Stimulated activated naive B cell treated with anti-CD40 and anti-IgM and Interleukin-4, amounts not matched to agents 10 μg/mL and 1 μg/mL and 100 μg/mL, for 72 hours (primary cell): ENCODE measurements at places on chromosomes 2 and 18.

DNA sequence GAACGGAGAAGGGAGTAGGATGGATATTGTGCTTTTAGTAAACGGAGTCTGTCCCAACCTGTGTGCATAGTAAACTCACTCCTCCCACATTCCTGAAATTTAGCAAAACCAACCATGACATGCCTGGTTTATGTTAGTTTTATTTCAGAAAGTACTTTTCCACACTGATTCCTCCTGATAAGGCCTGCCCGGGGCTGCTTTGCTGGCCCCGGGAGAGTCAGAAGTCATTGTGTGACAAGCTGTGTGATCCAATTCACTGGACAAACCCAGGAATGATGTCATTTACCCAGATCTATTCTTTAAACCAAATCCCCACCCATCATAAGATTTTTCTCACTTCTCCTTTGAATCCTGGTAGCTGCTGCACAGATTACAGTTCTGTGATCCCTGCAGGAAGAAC is 109.0 kb downstream of the SETBP1 start:
- peak overlapping the region; percentile 90 for H3K27ac ChIP-seq
- no peaks in the 10 kb centered on the region for H3K27me3 ChIP-seq

DNA sequence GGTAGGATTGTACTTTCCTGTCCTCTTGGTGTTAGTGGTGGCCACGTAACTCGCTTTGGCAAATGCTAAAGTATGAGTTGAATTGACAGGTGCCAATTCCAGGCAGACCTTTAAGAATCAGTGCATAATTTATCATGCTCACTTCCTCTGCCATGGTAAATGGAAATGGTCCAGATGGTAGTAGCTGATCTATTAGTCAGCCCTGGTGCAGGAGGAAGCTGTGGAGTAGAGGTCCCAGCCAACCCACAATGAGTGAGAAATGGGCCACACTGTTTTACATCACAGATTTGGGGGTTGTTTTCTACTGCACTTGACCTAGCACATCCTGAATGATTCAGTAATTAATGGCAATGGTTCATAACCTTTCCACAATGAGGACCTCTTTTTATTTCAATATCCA is 104.4 kb downstream of the RGPD3 start:
- DNase-seq, result no peak
- no peaks in the 10 kb centered on the region for H3K27me3 ChIP-seq
- H3K4me1 ChIP-seq, result no peaks in the 10 kb centered on the region
- peaks cover 2% of the 10 kb centered on the region for H3K36me3 ChIP-seq

DNA sequence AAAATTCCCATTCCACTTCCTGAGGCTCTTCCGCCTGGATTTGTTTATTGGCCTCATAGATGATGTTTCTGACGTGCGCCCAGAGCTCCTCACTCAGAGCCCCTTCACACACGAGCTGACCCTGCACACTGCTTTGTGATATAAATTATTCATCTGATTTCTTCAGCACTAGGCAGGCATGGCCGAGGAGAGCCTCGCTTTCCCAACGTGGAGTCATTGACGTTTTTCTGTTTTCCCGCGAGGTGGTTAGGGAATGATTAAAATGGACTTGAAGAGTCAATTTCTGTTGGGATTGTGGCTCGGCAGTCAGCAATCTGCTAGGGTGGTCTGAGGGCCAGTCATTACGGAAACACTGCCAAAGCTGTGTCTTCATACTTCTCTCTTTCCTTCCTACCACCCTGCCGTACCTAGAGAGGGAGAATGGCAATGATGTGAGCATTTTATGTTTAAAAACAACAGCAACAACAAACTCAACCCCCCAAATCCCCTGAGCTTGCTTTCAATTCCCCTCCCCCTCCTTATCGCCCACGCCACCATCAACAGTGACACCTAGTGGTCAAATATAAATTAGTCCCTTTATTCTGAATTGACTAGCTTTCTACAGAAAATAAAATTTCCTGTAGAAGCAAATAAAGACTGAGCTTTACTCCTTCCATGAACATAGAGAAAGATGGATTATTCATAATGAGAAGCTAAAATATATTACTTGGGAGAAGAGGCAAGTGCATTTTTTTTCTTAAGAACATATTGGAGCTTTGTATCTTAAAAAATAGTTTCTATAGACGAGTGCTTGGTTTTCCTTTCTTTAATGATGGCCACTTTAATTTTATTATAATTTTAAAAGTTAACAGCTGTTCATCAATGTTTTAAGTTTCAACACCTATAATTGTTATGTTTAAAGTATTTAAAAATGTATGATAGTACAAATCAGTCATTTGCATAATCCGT is 285.1 kb downstream of the MTX2 start:
- peaks cover 10% of the 10 kb centered on the region for H3K4me1 ChIP-seq
- no peaks in the 10 kb centered on the region for H3K36me3 ChIP-seq
- peak overlapping the region; percentile 84 for H3K4me3 ChIP-seq
- peak; percentile 1 for DNase-seq

DNA sequence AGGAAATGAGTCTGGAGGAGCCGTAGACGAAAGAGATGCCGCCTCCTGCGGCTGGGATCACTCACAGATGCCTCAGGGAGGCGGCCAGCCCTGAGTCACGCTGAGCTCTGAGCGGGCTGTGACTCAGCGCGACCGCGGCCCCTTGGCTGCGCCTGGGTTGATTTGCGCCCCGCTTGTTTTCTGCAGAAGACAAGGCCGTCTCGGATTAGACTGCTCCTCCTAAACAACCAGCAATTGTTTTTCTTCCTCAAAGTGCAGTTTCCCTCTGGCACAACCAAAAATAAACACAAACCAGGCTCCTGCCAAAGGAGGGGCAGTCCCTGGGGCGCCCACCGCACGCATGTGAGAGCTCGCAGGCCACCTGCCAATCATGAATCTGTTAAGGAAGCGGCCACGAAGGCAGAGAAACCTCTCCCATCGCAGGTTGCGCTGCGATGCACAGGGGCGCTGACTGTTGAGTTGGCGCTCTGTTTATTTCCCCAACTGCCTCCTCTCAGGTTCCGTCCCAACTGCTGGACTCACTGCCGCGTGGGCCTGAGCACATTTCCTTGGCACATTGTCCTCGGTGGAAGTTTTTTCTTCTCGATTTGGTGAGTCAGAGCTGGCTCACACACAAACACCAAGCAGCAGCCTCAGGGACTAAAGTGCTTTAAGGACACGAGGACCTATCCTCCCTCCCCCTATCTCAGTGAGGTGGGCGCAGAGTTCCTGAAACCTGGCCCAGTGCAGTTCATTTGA is 85.2 kb upstream of the NDUFV2 start:
- H3K27ac ChIP-seq, result peak overlapping the region; percentile 81
- no peaks in the 10 kb centered on the region for H3K27me3 ChIP-seq
- peak overlapping the region; percentile 81 for H3K4me3 ChIP-seq
- DNase-seq, result peak; percentile 73
- no peaks in the 10 kb centered on the region for H3K36me3 ChIP-seq
- peaks cover 15% of the 10 kb centered on the region for H3K4me1 ChIP-seq

DNA sequence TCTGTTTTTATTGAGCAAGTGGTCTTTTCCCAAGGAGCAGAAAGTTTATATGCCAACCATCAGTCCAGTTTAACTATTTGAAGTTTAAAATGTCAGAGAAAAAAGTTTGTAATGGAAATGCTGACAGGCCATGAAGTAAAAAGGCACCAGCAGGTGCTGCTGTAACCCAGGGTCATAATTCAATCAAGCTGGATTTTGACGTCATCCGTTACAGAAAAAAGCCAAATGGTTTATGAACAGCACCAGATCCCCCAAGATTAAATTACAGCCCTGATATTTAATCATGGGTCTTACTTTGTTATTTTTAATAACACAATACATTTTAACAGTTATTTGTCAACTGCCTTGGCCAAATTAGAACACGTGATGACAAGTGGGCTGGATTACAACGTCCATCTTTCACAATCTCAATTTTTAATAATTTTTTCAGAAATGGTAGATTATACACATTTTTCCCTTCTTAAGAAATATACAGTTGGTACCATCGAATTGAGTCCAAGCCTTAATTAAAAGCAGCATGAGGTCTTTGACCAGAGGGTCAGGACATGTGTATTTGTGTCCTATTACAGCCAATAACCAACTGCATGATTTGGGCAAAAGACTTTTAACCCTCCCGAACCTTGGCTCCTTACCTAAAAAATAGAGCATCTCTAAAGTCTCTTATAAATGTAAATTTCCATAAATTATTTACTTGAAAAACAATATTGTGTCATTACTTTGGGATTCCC is 10.0 kb downstream of the TCF4 start:
- H3K36me3 ChIP-seq, result no peaks in the 10 kb centered on the region
- H3K27ac ChIP-seq, result no peak overlapping the region
- H3K27me3 ChIP-seq, result no peaks in the 10 kb centered on the region
- no peak for DNase-seq

- no peaks in the 10 kb centered on the region for H3K36me3 ChIP-seq
- no peaks in the 10 kb centered on the region for H3K27me3 ChIP-seq
- no peak overlapping the region for H3K27ac ChIP-seq
- DNase-seq, result no peak
Observed at GRCh38 chr2:150695451-150696135, 208.1 kb upstream of the RND3 start.

- H3K4me1 ChIP-seq, result no peaks in the 10 kb centered on the region
- no peak for DNase-seq
- H3K4me3 ChIP-seq, result no peak overlapping the region
- H3K36me3 ChIP-seq, result no peaks in the 10 kb centered on the region
- no peak overlapping the region for H3K27ac ChIP-seq
Observed at GRCh38 chr18:60686142-60686541, 313.6 kb upstream of the MC4R start.

GRCh38 chr2:177666408-177666807 is 273.8 kb downstream of the AGPS start:
- no peak overlapping the region for H3K27ac ChIP-seq
- H3K4me1 ChIP-seq, result peaks cover 11% of the 10 kb centered on the region
- H3K4me3 ChIP-seq, result no peak overlapping the region
- DNase-seq, result no peak
- no peaks in the 10 kb centered on the region for H3K36me3 ChIP-seq

- H3K27ac ChIP-seq, result no peak overlapping the region
- H3K27me3 ChIP-seq, result peaks cover 59% of the 10 kb centered on the region
- H3K36me3 ChIP-seq, result no peaks in the 10 kb centered on the region
- DNase-seq, result no peak
- no peak overlapping the region for H3K4me3 ChIP-seq
Observed at GRCh38 chr2:85769236-85769982, 15.6 kb downstream of the ATOH8 start.

DNA sequence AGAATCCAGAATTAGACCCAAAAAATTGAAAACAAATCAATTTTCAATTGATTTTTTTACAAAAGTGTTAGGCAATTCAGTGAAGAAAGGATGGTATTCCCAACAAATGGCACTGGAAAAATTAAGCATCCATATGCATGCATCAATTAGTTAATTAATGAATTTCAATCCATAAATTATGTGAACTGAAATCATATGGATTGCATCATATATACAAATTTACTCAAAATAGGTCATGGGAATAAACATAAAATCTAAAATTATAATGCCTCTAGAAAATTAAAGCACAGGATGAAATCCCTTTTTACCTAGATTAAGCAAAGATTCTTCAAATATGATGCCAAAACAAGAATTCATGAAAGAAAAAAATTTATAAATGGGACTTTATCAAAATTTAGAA is 213.9 kb upstream of the KLHL29 start:
- H3K36me3 ChIP-seq, result no peaks in the 10 kb centered on the region
- H3K27ac ChIP-seq, result no peak overlapping the region
- no peak for DNase-seq
- no peak overlapping the region for H3K4me3 ChIP-seq
